ENCODE measurements at places on chromosomes 1 and 21.

GRCh38 chr21:45432575-45433255 is 27.8 kb downstream of the COL18A1 start:
- peak; percentile 66 for DNase-seq

DNA sequence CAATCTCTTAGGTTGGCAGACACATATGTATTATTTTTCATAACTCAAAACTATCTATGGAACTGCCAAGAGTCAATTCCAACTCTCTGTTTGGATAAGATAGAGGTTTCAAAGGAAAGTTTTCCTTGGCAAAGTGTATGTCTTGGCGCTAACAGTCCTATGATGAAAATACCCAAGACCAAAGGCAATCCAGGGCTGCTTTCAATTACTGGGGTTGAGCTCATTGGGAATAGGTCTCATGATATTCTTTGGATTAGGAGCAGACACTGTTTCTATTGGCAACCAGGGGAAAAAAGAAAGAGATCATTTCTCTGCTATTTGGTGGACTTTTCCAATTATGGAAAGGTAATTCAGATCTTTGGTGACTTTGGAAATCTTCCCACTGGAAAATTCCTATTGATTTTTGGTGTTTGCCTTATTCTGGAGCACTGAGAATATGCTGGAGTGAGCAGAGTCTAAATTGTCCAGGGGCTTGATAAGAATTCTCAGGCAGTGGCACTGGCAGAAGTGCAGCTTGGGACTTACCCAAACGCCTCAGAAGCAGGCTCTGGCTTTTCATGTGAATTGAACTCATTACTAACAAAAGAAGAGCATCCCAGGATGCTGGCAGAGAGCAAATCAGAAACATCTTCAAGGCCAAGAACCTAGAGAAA is 20.4 kb upstream of the PLXNA2 start:
- no peak for DNase-seq

DNA sequence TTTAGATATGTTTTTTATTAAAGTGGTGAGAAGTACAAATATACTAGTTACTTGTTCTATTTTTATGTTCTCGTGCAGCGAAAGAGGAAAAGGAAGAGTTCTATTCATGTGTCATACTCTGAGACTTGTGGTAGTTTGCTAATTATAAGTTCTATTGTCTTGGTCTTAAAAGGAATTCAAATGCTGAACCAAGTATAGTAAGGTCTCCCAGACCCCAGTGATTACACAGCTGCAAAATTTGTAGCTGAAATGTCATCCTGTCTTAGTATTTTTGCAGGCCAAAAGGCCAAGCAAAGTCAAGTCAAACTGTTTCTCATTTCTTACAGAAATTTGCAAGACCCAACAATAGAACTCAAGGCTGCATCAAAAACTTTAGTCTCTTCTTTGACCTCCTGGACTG is 268.7 kb downstream of the CHRM3 start:
- DNase-seq: no peak

GRCh38 chr1:223067914-223068313 is 75.1 kb downstream of the TLR5 start:
- DNase-seq: no peak

GRCh38 chr1:245810181-245810769 is 655.5 kb downstream of the KIF26B start:
- DNase-seq: no peak

GRCh38 chr21:38802050-38803026 is 3.4 kb upstream of the ETS2 start:
- DNase-seq: no peak

DNA sequence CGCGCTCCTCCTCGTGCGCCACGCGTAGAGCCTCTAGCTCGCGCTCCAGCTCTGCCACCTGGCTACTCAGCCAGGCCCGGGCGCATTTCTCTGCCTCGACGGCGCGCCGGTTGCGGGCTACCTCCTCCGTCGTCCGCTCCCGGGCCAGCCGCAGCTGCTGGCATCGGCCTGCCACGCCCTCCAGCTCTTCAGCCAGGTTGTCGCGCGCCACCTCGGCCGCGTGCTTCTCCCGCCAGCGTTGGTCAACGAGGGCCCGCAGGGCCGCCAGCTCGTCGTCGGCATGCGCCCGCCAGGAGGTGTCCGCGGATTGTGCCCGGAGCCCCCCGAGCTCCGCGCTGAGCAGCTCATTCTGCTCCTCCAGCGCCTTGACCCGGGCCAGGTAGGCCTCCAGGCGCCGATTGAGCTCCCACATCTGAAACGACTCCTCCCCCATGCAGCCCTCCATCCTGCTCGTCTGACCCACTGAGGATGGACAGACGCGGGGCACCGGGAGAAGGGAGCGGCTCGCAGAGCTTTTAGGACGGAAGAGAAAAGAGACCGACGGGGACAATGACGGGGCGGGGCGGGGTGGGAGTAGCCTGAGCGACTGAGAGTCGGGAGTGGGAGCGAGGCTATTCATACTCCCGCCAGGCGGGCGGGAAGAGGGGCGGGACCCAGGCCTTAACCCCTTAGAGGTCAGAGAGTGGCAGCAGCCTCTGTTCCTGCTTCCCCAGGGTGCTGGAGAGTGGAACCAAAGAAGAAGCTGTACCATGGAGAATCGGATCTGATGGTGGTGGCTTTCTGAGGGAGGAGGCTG is at the start of gene NES:
TSS of gene NES (minus strand) at position 588 of the 796 bp plus-strand sequence. CDS start at position 445, 143 bp downstream.
- peak; percentile 64 for DNase-seq

GRCh38 chr1:183607322-183607980 is 17.2 kb upstream of the NCF2 start:
- DNase-seq: no peak

GRCh38 chr1:110161165-110161564 is 10.9 kb downstream of the SLC6A17 start:
- DNase-seq: no peak

- DNase-seq: peak; percentile 95
These were observed 42.5 kb downstream of the CCN1 start for GRCh38 chr1:85623061-85623471.

GRCh38 chr1:152049291-152050083 is 12.7 kb upstream of the S100A11 start:
- peak; percentile 88 for DNase-seq

- DNase-seq: no peak
These were observed 5.3 kb downstream of the RXFP4 start for GRCh38 chr1:155946633-155947219.

GRCh38 chr1:48870596-48870995 is 93.9 kb upstream of the BEND5 start:
- peak; percentile 17 for DNase-seq

DNA sequence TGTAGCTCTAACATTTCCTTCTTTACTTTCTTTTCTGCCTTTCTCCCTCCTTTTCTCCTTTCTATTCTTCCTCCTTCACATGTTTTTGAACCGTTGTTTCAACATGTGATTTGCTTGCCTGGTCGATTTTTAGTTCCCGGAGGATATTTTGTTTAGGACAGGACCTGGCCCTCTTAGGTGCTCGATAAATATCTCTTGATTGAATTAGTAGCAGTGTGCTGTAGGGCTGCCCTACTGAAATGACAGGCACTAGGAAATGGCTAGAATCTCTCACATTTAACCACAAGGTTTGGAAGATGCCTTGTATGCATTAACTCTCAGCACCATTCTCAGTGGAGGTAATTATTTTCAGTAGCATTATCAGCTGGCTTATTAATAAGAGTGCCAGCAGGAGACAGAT is 305.6 kb downstream of the PAPPA2 start:
- no peak for DNase-seq

- DNase-seq: no peak
These were observed 26.5 kb upstream of the PLXNA2 start for GRCh38 chr1:208270651-208271141.

- peak; percentile 72 for DNase-seq
These were observed 95.0 kb downstream of the TEX35 start for GRCh38 chr1:178607718-178608408.

DNA sequence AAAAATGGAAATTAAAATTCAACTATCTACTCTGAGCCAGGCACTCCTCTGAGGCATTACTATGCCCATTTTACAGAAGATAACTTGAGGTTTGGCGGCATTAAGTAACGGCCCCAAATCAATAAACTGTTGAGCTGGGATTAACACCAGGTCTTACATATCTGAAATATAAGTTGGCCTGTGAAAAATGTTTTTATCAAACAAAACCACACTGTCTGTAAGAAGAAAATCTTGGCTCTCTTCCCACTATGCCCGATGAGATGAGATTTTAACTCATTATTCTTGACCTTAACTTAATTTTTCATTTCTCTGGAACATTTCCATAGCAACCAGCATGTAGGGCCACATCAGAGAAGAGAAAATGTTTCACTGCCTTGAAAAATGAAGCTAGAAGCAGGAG is 21.8 kb downstream of the RC3H1 start:
- DNase-seq: peak; percentile 59

GRCh38 chr1:9827558-9828185 is 3.9 kb upstream of the CLSTN1 start:
- DNase-seq: peak; percentile 70

GRCh38 chr1:205977402-205978014 is 25.7 kb downstream of the RAB7B start:
- DNase-seq: peak; percentile 72

DNA sequence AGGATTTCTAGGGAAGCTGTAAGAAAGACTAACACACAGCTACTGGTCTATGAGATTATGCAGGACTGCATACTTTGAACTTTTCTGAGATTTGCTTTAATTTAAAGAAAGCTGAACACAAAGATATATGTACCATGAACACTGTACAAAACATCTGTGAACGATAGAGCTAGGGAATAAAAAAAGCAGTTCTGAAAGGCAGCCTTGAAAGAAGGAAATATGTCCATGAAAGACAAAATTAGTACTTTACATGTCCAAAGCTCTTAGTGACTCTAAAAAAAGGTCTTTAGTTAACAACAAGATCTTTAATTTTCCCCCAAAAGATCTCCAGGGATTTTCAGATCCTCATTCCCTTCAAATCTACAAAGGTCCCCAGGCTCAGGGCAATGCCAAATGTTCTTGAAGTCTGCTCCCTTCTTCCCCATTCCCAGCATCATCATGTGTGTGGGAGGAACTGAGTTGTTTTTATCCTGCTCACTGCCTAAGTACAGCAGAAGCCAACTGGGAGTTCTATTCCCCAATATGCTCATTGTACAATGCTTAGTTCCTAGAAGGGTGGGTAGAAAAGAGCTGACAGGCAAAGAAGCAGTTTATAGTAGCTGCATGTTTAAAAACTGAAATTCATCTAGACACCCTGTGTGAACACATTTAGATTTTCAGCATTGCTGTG is 60.1 kb upstream of the PTCH2 start:
- DNase-seq: no peak

GRCh38 chr1:177385760-177386698 is 215.3 kb downstream of the BRINP2 start:
- DNase-seq: peak; percentile 11

- no peak for DNase-seq
These were observed 1.1 kb downstream of the SRM start for GRCh38 chr1:11058595-11059154.

GRCh38 chr21:19266636-19267035 is 863.1 kb upstream of the TMPRSS15 start:
- no peak for DNase-seq

DNA sequence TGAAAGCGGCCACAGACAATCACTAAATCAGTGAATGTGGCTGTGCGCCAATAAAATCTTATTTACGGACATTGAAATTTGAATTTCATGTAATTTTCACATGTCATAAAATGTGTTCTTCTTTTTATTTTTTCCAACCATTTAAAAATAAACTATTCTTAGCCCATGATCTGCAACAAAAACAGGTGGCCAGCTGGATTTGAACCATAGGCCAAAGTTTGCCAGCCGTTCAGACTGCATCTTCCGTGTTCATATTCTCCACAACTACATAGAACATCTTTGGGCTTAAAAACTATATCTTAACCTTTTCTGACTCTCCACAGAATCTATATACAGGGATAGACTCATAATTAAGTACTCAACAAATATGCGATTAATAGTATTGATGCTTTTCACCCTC is 81.2 kb upstream of the RALGPS2 start:
- DNase-seq: no peak

DNA sequence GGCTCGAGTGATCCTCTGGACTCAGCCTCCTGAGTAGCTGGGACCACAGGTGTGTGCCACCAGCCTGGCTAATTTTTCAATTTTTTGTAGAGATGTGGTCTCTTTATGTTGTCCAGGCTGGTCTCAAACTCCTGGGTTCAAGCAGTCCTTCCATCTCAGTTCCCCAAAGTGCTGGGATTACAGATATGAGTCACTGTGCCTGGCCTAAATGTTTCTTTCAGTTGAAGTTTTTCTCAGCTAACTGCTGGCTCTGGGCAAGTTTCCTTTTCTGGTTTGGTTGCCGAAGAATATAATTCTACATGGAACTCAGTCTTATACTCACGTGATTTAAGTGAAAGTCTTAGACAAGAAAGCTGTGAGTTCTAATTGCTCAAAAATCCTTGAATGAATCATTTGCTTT is 57.0 kb downstream of the SASS6 start:
- peak; percentile 50 for DNase-seq
